ELF-1 (cell line): ENCODE measurements at places on chromosomes 7 and 10.

DNA sequence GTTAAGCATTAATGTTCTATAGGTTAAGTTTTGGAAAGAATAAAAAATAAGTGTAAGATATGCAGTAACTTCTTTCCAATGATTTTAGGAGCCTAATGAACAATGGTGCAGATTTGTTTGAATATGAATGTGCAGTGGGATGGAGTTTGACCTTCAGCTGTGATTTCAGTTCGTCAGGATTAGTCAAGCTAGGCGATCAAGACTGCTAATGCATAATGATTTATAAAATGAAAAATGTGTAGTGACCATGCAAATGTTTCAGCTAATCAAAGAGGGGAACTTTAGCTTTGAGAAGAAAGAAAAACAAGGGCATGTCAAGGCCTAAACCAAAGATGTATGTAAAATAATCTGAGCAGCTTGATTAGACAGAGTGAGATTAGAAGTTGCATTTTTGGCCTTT lies 208.5 kb downstream of the FOXP2 start:
- DNase-seq, result no peak

- no peak for DNase-seq
Measured at GRCh38 chr7:107408349-107408748, 61.5 kb upstream of the GPR22 start.

GRCh38 chr7:92313055-92313454 lies 67.3 kb downstream of the ANKIB1 start:
- no peak for DNase-seq

- DNase-seq, result no peak
Measured at GRCh38 chr10:63173468-63174232, 40.5 kb downstream of the NRBF2 start.

- no peak for DNase-seq
Measured at GRCh38 chr10:14116021-14116420, 214.7 kb downstream of the FRMD4A start.

DNA sequence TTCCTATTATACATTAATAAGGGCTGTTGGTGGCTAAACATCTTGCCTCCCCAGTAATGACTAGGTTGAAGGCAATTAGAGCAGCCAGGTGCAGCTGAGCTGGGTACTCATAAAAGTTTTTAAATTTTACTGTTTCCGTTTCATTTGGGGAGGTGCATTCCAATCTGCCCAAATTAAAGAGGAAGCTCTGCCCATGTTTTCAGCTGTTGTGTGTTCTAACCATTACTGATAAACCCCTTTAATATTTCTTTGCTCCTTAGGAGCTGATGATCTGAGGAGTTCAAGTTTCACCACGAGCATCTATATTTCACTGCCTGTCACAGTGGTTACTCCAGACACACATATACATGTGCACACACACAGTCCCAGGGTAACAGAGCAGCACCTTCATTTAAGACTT lies 94.4 kb downstream of the JAZF1 start:
- DNase-seq, result no peak

GRCh38 chr7:129773328-129773731 lies 161.8 kb downstream of the NRF1 start:
- no peak for DNase-seq

GRCh38 chr7:116978006-116978405 lies 24.7 kb downstream of the ST7 start:
- DNase-seq, result no peak

- DNase-seq, result no peak
Measured at GRCh38 chr7:69827558-69827957, 229.3 kb downstream of the AUTS2 start.

DNA sequence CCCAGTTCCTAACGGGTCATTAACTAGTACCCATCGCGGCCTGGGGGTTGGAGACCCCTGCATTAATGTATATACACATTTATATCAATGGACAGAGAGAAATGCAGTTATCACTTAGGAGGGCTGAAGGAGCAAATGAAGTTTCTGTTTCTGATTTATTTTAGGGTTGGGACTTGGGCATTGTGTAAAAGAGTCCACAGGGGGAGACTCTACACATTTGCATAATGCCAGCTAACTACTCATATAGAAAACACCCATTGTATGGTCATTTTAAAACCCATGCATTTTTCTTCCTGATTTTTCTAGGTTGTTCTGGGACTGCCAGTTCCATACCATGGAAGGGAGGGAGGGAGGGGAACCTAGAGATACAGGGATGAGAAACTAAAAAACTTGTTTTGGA lies 23.5 kb downstream of the BCCIP start:
- no peak for DNase-seq

GRCh38 chr7:3399858-3400257 lies 98.8 kb downstream of the SDK1 start:
- DNase-seq, result peak; percentile 93

GRCh38 chr7:120990468-120991118 lies 2.1 kb downstream of the CPED1 start:
- DNase-seq, result no peak

DNA sequence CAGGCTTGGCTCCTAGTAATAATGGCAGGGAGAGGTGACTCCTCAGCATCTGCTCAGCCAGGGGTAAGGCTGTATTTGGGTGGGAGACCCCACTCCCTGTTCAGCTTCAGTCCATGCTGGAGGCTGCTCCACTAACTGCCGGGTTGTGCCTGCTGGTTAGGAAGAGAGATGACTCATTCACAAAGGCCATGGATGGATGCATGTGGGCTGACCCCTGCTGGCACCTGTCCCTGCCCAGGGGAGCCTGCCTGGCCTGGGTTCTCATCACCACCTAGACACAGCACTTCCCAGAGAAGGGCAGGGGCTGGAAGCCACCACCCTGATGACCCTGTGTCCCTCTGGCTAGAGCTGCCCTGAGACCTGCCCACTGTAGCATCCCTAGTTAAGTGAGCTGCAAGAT lies 59.0 kb downstream of the VSTM4 start:
- no peak for DNase-seq

- DNase-seq, result peak; percentile 55
Measured at GRCh38 chr7:36309301-36309700, 80.4 kb upstream of the ANLN start.

DNA sequence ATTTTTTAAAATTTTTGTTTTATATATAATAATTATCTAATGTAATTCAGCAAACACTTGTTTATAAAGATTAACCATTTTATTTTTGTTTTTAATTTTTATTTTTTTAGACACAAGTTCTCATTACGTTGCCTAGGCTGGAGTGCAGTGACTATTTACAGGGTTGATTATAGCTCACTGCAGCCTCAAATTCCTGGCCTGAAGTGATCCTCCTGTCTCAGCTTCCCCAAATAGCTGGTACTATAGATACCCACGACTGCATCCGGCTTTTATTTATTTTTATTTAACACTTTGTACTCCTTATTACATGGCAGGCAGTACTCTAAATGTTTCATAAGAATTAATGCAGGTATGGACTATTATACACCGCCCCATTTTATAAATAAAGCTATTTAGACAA lies 288.7 kb downstream of the MDFIC start:
- no peak for DNase-seq

DNA sequence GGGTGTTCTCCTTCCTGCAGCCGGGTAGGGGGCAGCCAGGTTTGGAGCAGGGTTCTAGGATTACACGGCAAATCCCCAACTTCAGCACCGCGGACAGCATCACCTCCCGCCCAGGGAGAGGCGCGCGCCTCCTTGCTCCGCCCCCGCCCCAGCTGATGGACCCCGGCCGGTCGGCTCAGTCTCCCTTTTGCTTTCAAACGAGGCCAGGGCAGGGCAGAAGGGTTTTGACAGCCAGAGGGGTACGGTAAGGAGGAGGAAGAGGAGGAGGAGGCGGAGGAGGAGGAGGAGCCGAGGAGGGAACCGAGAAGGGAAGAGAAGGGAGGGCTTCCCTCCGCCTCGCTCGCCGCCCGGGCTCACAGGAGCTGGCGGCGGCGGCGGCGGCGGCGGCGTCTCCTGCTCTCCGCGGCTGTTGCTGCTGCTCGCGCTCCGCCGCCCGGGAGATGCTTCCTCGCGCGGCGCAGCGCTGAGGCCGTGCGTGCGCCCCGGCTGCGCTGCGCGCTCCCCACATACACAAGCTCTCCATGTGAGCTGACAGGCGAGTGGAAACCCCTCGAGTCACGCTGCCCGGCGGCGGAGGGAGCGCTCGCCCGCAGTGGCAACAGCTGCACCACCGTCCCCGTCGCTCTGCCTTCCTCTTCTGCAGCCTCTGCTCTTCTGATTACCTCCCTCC lies 615 bp upstream of the CNTNAP2 start:
- DNase-seq, result peak; percentile 95

DNA sequence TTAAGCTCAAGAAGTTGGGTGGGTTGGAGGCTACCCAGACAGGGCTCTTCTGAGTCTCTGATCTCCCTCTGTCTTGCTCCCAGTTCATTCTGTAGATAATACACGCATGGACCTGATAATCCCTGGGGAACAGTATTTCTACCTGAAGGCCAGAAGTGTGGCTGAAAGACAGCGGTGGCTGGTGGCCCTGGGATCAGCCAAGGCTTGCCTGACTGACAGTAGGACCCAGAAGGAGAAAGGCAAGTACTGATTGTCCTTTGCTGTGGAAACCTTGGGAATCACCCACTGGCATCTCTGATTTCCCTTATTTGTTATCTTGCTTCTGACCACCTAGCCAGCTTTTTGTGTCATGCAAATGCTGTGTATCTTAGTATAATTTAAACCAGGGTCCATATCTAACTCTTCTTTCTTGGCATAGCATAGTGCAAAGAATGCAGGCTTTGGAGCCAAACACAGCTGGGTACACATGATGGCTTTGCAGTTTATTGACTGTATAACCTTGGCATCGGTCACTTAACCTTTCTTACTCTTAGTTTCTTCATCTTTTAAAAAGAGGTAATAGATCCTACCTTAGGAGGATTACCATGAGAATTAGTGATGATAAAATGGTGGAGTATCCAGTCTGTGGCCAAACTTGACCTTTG lies 18.0 kb downstream of the PLEKHA8 start:
- no peak for DNase-seq

DNA sequence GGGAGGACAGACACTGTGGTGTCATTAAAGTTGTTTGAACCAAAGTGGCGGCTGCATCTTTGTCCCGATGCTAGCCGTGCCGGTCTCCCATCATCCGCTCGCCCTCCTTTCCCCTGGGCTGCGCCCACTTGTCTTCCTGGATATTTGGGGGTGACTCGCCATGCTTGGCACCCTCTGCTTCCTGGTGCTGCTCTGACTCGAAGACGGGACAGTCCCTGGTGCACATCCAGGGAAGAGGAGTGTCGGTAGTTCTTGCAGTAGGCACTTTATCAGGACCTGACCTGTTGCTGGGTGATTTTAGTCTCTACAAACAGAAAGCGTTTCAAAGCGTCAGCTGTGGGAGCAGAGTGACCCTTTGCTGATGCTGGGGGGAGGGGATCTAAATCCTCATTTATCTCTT lies 68.3 kb upstream of the DNAJB6 start:
- DNase-seq, result no peak

GRCh38 chr7:64559206-64559605 lies 3.7 kb downstream of the ZNF680 start:
- no peak for DNase-seq

DNA sequence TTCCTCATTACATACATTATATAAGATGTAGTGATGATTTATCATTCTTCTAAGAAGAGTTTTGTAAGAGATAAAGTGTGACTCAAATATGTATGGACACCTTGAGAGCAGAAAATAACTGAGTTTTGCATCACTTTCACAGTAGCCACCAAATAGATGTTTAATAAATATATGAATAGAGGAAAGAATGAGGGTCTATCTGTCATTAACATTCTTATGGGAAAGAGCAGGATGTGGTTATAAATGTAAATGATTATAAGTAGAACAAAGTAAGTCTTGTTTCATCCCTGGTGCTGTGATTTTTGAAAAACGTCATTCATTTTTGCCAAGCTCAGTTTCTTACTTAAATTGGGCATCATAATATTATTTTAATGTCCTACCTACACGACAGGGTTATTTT lies 15.0 kb upstream of the CRPPA start:
- no peak for DNase-seq

DNA sequence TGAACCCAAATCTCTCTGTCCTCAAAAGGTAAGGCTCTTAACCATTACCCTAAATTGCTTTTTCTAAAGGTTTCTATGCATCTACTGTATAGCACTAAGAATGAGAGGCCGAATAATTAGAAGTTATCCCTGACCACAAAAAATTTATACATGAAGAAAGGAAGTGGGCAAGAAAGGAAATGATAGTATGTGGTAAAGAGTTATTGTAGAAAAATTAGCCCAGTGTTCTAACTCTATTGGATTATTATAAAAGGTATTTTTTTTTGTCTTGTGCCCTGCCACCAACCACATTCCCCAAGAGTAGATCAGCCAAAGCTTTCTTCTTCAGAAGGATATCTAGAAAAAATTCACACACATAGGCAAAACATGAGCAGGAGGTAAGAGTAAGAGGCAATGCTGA lies 45.4 kb downstream of the DKK1 start:
- DNase-seq, result no peak

- peak; percentile 95 for DNase-seq
Measured at GRCh38 chr10:122062831-122063674, 74.1 kb downstream of the TACC2 start.

DNA sequence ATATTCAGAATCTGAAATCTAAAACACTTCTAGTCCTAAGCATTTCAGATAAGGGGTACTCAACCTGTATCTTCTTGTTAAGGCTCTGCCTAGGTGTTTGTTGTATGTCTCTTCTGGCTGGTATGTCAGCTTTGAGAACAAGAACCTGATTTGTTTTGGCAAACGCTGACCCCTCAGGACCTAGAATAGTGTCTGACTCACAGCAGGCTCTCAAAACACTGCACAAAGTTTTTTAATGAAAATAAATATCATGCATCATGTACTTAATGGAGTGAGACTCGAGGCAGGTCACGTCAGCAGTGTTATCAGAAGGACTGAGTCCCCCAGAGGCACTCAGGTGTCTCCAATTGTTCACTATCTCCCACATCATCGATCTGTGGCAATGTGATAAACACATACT lies 99.1 kb downstream of the GLI3 start:
- DNase-seq, result no peak

DNA sequence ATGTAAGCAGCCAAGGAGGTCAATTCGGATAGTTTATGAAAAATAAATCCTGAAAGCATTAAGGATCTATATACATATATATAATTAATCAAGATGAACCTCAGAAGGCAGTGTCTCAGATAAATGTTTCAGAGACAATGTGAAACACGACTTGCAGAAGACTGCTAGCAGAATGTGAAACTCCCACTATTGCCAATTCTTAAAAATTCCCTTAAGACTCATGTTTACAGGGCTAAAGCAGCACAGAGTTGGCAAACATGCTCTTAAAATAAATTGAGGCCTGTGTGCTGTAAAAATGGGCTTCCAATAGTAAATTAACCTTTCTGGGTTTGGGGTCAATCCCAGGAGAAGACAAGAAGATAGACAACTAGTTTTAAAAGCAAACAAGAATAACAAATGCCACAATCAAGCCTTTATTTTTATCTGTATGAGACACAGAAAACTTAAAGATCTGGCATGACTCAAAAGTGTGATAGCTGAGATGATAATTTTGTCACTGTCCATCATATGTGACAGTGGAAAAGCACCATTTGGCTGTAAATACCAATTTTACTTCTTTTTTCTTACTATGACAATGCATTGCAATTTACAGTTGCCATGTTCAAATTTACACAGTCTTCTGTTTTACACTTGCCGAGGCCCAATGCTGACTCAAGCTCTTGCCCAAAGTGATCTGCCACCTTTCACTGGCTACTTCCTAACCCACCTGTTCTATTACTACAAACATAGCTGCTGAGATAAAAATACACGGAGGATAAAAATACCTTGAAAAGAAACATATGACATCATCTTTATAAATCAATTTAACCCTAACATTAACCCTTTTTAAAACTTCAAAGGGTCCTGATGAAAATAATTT lies 78.6 kb downstream of the CHCHD3 start:
- no peak for DNase-seq

GRCh38 chr10:24374134-24374915 lies 165.4 kb downstream of the KIAA1217 start:
- DNase-seq, result no peak
